ENCODE measurements at places on chromosomes 3 and 15.
A peak's percentile ranks its signal among the peaks of the same experiment; 100 is the strongest.

- DNase-seq: no peak
Measured at GRCh38 chr3:152323834-152324233, 55.1 kb downstream of the MBNL1 start.

- no peak for DNase-seq
Measured at GRCh38 chr3:156635973-156636372, 38.4 kb upstream of the TIPARP start.

DNA sequence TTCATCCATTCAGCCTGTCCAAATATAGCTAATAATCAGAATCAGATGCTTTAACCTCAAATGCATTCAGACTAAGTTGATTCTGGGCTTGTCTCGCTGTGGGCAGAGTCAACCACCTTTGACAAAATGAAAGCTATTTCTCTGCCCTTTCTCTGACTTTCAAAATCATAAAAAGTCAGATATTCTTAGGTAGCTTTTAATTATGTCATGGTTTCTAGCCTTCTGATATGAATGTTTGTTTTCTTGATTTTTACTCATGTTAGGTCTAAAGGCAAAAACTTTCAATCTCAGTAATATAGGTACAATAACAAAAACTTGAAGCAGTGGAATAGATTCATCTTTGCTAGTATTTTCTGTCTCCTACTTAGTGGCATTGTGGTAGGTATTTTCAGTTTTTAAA lies 25.3 kb upstream of the C15orf61 start:
- DNase-seq: no peak

DNA sequence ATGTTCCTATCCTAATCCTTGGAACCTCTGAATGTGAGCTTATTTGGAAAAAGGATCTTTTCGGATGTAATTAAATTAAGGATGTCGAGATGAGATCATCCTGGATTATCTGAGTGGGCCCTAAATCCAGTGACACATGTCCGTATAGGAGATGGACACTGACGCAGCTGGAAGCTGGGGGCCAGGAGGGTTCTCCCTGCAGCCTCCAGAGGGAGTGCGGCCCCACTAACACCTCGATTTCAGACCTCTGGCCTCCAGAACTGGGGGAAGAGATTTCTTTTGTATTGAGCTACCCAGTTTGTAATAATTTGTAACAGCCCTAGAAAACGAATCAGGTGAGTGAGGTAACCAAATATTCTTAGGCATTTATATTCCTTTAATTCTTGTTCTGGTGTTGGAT lies 2.5 kb downstream of the DNAJB8 start:
- DNase-seq: no peak

DNA sequence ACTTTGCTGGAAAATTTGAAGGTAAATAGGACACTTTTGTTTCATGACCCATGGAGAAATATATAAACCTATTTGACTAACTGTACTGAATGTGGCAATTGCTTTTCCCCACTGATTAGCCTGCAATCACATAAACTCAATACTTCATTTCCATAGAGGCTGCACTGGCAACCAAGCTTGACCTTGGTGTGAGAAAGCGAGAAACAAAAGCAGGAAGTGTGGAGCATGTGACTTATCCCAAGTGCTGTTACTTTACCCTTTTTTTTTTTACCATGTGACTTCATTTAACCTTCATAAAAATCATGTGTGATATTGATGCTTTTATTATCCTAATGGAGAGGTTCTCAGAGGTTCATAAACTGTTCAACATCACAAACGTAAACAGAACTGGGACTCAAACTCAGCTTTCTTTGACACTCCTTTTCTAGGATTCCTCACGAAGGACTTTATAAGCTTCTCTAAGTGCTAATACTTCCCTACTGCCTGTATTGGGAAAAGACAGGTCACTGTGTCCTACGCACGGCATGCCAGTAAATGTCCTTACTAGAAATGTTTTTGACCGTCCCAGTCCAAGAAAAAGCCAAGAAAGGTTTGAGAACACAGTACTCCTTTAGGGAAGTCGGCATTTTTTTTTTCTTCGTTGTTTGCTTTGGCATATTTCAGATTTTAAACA lies 34.9 kb upstream of the ZNF385D start:
- DNase-seq: no peak

GRCh38 chr15:36365963-36366362 lies 213.5 kb upstream of the CDIN1 start:
- DNase-seq: no peak

- DNase-seq: no peak
Measured at GRCh38 chr15:92634671-92635201, 20.8 kb downstream of the FAM174B start.

- DNase-seq: no peak
Measured at GRCh38 chr3:71688121-71688520, 37.1 kb downstream of the EIF4E3 start.

GRCh38 chr15:61997786-61998185 lies 62.5 kb downstream of the VPS13C start:
- DNase-seq: no peak

GRCh38 chr3:88209356-88209755 lies 59.6 kb downstream of the C3orf38 start:
- no peak for DNase-seq

DNA sequence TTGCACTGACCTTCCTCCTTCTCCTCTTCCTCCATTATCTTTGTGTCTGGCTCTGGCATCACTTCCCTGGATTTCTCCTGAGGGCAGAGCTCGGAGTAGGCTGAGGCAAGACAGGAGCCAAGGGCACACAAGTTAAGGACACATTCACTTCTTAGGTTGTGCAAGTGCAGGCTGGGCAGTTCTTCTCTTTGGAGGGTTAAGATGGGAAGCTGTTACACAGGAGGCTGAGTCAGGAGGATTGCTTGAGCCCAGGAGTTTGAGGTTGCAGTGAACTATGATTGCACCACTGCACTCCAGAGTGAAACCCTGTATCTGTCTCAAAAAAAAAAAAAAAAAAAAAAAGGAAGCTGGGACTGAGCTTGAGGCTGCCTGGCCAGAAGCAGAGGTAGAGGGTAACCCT lies 176.2 kb upstream of the ANKRD28 start:
- no peak for DNase-seq

DNA sequence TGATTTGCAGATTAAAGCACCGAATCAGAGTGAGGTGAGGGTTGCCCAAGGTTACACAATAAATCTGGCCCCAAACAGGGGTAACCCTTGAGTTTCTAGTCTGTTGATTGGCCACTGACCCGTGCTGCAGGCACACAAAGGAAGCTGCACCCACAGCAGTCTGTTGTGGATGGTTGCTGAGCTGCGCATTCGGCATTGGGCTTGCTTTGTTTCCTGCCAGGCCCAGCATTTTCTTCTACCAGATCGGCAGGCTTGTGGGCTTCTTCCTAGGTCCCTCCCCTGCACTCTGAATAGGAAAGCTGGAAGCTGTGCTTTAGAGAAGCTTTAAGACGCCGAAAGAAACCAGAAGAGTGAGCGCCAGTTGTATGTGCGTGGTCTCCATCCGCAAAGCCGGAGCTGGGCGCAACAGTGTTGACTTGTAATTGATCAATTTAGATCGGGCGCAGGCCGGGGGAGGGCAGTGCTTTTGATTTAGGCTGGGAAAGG lies 12.1 kb downstream of the B3GNT5 start:
- DNase-seq: no peak

DNA sequence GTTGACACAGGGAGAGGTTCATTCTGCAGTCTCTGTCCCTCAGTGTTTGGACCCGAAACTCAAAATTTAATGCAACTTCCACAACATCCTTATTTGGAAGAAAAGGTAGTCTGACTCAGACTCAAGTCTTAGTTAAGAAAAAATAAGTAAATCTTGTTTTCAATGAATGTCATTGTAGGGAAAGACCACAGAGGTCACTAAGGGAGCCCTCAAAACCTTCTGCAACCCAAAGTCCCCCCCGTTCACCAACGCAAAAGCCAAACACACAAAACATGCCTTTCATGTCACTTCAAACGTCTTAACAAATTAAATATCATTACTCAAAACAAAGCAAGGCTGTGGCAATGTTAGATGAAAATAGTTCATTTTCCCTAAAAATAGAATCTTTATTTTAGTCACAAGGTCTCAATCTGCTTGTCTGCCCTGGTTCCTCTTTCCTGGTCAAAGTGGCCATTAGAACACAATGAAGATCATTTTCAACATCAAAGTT lies 20.9 kb upstream of the SSUH2 start:
- no peak for DNase-seq

DNA sequence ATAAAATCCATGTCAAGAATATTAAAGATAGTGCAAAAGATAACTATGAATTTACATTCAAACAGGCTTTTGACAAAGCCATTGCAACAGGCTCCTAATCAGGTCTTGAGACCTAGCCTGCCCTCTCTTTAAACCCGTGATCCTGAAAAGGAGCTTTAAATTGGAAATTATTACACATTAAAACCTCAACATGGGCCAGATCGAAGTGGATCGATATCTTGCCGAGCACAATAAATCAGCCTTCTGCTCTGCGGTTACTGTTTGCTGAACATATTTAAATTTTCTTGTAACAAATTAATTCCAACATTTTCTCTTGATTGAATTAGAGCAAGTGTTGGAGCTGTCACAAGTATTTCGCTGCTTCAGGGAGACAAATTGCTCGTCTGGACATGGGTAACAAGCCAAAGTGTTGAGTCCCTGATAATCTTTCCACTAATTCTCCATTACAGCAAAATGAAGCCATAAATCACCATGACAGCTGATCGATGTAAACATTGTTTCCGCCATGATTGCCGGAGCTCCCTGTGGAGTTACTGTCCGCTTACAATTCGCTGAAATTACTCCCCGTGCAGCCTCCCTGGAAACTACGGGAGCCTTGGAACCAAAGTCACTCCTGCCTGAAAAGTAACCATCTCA lies 47.6 kb downstream of the SHOX2 start:
- no peak for DNase-seq

GRCh38 chr3:128942161-128942952 lies 51.5 kb downstream of the CFAP92 start:
- peak; percentile 92 for DNase-seq

GRCh38 chr15:101573951-101574350 lies 78.2 kb downstream of the TM2D3 start:
- DNase-seq: no peak

- no peak for DNase-seq
Measured at GRCh38 chr3:24541935-24542334, 47.3 kb upstream of the THRB start.

All from HT-29 (cell line).